ENCODE measurements at places on chromosomes 11 and 22. TPM values are rescaled to one million over a fixed set of nuclear protein-coding genes. Genes with fewer than 3 reads are reported as not detected.

The UBE2L6 gene
- 96.0 TPM for total RNA-seq

The ANO9 gene
- not detected for total RNA-seq

The HTR3B gene
- total RNA-seq, result not detected

The PGA4 gene
- not detected for total RNA-seq

The CARD18 gene
- total RNA-seq, result not detected

The RABL2B gene
- total RNA-seq, result 19.6 TPM

The CALCA gene
- not detected for total RNA-seq

The OR8H3 gene
- not detected for total RNA-seq

The GGT5 gene
- 28.3 TPM for total RNA-seq

The HSPB2 gene
- total RNA-seq, result not detected

The ACTN3 gene
- total RNA-seq, result under 0.01 TPM

The GNAZ gene
- 0.58 TPM for total RNA-seq

The PKP3 gene
- 4.9 TPM for total RNA-seq

The KRTAP5-10 gene
- total RNA-seq, result not detected

The CACNA1I gene
- total RNA-seq, result not detected

The GP1BB gene
- total RNA-seq, result 3.0 TPM

The KRTAP5-7 gene
- total RNA-seq, result not detected

The CRYBB2 gene
- not detected for total RNA-seq

The ZC3H12C gene
- total RNA-seq, result 8.6 TPM

The IL18 gene
- total RNA-seq, result 22.3 TPM

The ZNF214 gene
- total RNA-seq, result 2.3 TPM

The CCDC116 gene
- not detected for total RNA-seq

The CNIH2 gene
- not detected for total RNA-seq

The C11orf21 gene
- total RNA-seq, result under 0.01 TPM

The LAYN gene
- total RNA-seq, result 55.8 TPM

The DGCR2 gene
- total RNA-seq, result 87.9 TPM

The FOLH1 gene
- total RNA-seq, result not detected

The RIMBP3B gene
- not detected for total RNA-seq

The PANX2 gene
- under 0.01 TPM for total RNA-seq

The OR5P2 gene
- total RNA-seq, result not detected

The MUC15 gene
- total RNA-seq, result not detected

The E2F8 gene
- 2.0 TPM for total RNA-seq

The TRPM5 gene
- total RNA-seq, result not detected

The BCL2L13 gene
- total RNA-seq, result 67.3 TPM

The ARHGAP42 gene
- 3.2 TPM for total RNA-seq

The CD3G gene
- total RNA-seq, result not detected

The MS4A1 gene
- total RNA-seq, result not detected

The PLAAT5 gene
- not detected for total RNA-seq

The MORC2 gene
- 10.3 TPM for total RNA-seq

The RBMXL2 gene
- not detected for total RNA-seq

The NCF4 gene
- total RNA-seq, result not detected

The OMP gene
- not detected for total RNA-seq

The FAM111B gene
- total RNA-seq, result 3.2 TPM

The KCNQ1OT1 gene
- total RNA-seq, result 0.29 TPM

The TSGA10IP gene
- not detected for total RNA-seq

The SMTNL1 gene
- total RNA-seq, result not detected

The OR8D1 gene
- not detected for total RNA-seq

The THRSP gene
- total RNA-seq, result not detected

The KDM4E gene
- total RNA-seq, result not detected

The ST14 gene
- not detected for total RNA-seq

The MFRP gene
- not detected for total RNA-seq

The BATF2 gene
- 4.9 TPM for total RNA-seq

The LRRN4CL gene
- 6.6 TPM for total RNA-seq

The C22orf31 gene
- not detected for total RNA-seq

The OR51I1 gene
- total RNA-seq, result not detected

All from myometrial cell (primary cell).